ENCODE measurements at places on chromosomes 6 and 20.

DNA sequence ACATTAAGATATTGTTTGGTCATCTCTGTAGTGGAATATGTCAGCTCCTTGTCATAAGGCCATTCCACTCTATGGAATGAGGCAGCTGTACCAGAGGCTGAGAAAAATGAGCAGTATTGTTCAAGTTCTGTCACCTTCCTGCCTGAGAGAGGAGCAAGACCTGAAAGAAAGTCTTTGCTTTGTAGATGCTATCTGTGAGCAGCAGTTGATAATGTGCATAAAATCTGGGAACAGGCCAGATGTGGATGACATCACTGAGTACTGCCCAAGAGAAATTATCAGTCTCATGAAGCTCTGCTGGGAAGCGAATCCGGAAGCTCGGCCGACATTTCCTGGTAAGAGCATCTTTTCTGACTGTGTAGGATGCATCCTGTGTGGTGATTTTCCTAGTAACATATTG, 16.8 kb downstream of the RIPK1 start:
- no peak for DNase-seq

DNA sequence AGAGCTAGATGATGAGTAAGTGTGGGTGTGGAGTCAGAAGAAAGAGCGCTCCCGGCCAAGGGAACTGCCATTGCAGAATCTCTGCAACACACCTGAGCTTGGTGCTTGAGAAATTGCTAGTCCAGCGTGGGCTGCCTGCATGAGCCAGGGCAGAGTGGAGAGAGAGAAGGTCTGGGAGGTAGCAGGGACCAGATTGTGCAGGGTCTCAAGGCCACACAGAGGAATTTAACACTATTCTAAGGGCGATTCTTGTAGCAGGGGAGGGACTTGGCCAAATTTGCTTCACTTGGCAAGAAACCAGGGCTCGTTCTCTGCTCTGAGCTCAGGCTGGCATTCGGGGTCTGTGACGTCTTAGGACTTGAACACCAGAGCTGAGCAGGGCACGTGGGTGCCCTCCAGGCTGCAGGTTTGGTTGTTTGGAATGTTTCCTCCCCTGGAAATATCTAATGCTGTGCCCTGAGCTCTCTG, 53.5 kb downstream of the BCAS4 start:
- DNase-seq = peak; percentile 43

GRCh38 chr20:9616455-9616805, 102.0 kb downstream of the LAMP5 start:
- DNase-seq = no peak

DNA sequence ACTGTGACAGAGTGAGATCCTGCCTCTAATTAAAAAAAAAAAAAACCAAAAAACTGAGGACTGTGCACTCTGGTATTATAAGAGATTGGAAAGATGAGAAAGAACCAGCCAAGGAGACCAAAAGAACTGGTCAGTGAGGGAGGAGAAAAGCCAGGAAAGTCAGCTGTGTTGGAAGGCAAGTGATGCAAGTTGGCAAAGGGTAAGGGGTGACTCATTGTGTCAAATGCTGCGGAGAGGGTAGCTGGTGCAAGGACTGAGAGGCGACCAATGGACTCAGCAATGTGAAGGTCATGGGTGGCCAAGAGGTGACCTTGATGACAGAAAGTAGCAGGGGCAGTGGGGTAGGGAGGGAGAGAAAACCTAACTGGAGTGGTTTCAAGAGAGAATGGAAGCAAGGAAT, 27.4 kb upstream of the LRRN4 start:
- DNase-seq = peak; percentile 77

GRCh38 chr6:155646443-155646842, 190.8 kb upstream of the NOX3 start:
- no peak for DNase-seq
